ENCODE measurements at places on chromosomes 2 and 18.

GRCh38 chr2:28970464-28971160 lies 10.5 kb upstream of the TOGARAM2 start:
- DNase-seq, result no peak

- no peak for DNase-seq
These were observed 26.9 kb upstream of the INSIG2 start for GRCh38 chr2:118061135-118061955.

- DNase-seq, result peak; percentile 53
These were observed 315.5 kb downstream of the RPRM start for GRCh38 chr2:153163055-153163454.

DNA sequence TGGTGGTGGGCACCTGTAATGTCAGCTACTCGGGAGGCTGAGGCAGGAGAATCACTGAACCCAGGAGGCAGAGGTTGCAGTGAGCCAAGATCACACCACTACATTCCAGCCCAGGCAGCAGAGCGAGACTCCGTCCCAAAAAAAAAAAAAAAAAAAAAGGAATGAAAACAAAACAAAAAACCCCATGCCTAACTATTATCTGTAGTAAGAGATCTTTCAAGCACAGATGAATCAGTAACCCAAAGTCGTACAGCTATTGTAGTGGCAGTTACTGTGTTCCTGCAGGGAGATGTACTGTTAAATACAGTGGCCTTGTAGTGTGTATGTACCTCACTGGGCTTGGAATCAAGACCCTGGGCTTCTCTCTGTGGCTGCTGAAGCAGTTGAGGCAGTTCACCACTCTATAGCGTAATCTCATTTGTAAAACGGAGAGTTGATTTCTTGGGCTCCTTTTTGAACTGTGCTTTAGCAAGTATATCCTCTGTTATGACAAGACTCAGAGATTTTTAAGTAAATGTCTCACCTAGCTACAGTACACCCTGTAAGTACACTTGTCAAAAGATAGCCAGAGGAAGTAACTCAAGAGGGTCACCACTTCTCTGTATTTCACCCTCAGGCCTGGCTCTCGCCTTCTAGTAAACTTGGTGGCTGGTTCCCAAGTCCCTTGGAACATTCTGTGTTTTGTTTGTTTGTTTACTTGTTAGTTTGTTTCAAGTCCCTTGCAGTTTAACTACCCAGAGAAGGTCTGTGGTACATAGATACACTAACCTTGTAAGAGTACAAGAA lies 109.6 kb upstream of the FOSL2 start:
- no peak for DNase-seq

DNA sequence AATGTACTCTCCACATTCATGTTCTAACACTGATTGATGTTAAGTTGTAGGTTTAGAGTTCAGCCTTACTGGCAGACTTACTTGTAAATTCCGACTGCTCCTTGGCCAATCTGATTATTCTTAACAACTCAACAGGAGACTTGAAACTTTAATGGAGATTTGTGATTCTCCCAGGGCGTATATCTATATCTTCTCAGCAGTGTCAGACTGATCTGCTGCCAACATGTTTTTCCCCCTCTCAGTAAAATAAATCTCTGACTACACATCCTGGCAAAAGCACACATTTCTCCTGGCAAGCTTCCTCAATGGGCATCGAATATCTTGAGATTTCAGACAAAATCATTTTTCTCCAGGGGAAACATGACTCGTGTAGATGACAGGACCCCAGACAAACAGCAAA lies 1041.2 kb downstream of the DPP10 start:
- no peak for DNase-seq
